ENCODE measurements at places on chromosomes 5 and 9.

DNA sequence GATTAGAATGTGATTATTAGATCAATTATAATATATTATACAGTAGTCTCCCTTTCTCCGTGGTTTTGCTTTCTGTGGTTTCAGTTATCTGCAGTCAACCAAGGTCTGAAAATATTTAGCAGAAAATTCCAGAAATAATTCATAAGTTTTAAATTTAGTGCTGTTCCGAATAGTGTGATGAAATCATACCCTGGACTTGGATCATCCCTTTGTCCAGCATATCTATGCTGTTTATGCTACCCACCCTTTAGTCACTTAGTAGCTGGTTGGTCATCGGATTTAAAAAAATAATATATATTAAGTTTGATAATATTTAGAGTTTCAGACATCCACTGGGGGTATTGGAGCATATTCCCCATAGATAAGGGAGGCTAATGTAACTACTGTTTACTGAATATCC lies 19.6 kb downstream of the RMI1 start:
- no peak for DNase-seq

- DNase-seq = no peak
Observed at GRCh38 chr9:129656795-129657390, 8.6 kb upstream of the PRRX2 start.

DNA sequence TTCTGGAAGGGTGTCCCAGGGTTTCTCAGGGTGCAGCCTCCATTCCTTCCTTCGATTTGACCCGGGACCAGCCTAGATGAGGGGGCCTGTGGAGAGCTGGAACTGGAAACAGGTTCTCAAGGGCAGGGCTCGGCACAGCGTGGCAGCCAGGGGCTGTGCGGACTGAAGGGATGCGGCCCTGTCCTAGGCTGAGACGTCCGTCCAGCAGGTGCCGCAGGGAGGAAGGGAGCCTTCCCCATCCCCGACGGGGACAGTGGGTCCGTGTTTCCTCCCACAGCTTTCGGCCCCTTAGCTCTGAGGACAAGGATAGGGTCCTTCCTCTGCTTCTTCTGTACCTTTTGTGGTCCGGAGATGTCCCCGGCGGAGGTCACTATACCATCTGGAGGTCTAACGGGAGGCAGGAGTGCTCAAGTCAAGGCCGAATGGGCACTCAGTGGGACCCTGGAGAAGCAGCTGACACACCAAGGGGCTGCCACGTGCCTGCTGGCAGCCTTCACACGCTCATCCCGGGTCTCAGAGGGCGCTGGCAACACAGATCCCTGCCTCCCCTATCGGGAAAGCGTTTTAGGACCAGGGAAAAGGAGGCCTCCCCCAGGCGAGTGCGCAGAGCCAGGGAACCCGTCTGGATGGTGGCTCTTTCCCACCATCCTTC lies 49.9 kb downstream of the USP20 start:
- no peak for DNase-seq

DNA sequence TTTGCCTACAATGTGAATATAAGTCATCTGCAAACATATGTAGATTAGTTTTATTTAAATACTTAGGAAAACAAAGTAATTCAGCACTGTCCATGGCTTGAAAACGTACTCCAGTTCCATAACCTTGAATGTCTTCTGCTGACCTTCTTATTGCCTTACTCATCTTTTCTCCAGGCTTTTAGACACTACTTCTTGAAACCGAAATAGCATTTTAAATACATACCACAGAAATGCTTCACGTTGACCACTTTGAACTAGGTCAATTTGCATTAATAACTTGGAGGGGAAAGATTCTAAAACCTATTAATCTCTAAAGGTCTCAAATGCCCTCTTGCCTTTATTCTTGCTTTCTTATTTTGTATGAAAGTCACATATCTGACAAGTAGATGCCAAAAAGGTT lies 995.4 kb upstream of the ACO1 start:
- DNase-seq = no peak

GRCh38 chr9:2420543-2420942 lies 201.0 kb upstream of the VLDLR start:
- DNase-seq = no peak

- DNase-seq = no peak
Observed at GRCh38 chr9:130381660-130382059, 63.1 kb upstream of the ASS1 start.

- DNase-seq = no peak
Observed at GRCh38 chr5:172411484-172412072, 42.7 kb downstream of the SH3PXD2B start.

DNA sequence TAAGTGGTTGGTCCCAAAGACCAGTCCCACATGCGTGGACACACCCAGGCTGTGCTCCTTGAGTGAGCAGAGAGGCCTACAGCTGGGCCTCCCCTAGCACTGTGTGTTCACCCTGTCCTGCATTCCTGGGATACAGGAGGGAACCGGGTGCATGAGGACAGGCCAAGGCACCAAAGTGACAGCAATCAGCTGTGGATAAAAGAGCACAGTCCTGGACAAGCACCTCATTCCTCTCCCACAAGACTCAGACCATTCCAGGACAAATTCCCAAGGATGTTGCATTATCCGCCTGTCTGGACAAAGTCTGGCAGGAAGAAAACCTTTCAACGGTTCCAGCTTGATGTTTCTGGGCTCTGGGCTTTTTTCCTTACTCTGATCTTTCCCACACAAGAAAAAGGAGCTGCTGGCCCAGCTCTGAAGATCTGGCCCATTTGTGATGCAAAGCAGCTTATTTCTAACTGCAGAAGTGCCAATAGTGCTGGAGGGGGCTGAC lies 273.2 kb downstream of the ENC1 start:
- no peak for DNase-seq

- DNase-seq = no peak
Observed at GRCh38 chr9:20473515-20474013, 148.7 kb downstream of the MLLT3 start.

DNA sequence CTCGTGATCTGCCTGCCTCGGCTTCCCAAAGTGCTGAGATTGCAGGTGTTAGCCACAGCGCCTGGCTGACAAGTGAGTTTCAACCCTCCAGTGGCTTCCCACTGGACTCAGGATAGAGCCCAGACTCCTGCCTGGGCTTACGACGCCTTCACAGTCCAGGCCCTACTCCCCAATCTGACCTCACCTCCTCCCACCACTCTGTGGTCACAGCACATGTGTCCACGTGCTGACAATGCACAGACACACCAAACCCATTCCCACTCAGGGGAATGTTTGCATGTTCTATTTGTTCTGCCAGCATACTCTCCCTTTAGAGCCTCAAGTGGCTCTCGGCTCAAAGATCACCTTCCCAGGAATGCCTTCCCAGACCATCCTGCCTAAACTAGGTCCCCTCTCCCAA lies 31.1 kb upstream of the TRIM14 start:
- no peak for DNase-seq
